ENCODE measurements at places on chromosomes 1 and 21. TPM values are rescaled to one million over a fixed set of nuclear protein-coding genes. Genes with fewer than 3 reads are reported as not detected.

DNA sequence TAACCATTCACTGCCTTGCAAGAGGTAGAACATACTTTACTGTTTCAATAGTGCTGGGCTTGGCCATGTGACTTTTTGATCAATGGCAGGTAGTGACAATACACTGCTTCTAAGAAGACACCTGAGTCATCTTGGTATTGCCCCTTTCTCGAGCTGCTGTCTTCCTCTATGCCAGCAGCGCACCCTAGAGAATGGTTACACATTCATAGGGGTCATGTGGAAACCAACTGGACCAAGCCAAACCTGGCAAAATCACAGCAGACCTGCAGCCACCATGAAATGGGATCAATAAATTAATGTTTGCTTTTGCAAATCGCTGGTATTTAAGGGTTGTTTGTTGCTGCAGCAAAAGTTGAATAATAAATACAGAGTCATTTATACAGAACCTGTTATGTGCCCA, 122.3 kb downstream of the GRIK1 start:
- DNase-seq = no peak

- DNase-seq = no peak
Observed at GRCh38 chr1:56439610-56440264, 139.6 kb downstream of the PLPP3 start.

GRCh38 chr1:169106921-169107602, 572 bp downstream of the ATP1B1 start:
- no peak for DNase-seq

GRCh38 chr1:161198194-161198896, 509 bp downstream of the ADAMTS4 start:
- no peak for DNase-seq

DNA sequence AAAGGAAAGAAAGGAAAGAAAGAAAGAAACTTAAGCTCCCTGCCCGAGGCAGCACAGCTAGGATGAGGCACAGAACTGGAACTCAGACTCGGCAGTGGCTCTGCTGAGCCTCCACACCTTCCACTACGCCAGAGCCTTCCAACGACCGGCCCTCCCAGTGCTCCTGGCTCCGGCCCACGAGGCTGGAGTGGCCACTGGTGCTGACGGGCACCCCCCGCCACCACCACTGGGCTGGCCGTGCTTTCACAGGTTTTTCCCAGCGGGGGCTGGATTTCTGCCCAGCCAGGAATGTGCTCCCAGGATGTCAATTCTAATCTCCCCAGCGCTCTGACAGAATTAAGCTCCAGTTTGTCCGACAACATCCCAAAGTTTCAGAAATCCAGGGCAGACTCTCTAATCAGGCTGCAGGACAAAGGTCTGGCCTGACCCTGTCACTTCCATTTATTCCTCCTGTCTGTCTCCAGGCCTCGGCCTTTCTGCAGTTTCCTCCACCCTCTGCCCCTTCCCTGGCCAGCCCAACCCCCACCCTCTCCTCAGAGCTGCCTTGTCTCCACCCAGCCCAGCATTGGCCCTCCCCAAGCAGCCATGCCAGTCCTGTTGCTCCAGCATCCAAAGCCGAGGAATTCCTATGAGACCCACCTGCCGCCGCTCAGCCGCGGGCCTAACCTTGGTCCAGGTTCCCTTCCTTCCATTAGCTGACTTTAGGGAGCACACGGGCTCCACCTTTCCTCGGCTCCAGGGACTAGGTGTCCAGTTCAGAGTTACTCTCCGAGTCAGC, 81.9 kb downstream of the CASZ1 start:
- DNase-seq = peak; percentile 25

- DNase-seq = no peak
Observed at GRCh38 chr1:67711855-67712212, 26.8 kb downstream of the GADD45A start.

DNA sequence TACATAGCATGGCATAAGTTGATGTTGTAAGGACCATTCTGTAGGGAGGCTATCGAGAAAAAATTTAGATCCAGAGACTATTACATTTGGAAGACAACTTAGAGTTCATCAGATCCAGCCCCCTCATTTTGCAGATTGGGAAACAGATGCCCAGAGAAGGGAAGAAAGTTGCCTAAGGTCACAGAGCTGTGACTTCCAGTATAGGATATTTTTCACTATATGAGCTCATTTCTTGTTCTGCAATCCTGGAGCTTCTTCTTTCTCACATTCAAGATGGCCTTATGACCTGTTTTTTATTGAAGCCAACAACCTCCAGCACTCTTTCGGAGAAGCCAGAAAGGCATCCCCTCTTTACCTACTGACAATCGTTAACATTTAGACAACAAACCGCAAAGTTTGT, 421.8 kb upstream of the PLXNA2 start:
- DNase-seq = no peak

GRCh38 chr1:221444346-221444745, 297.5 kb downstream of the DUSP10 start:
- DNase-seq = peak; percentile 25

- no peak for DNase-seq
Observed at GRCh38 chr1:30853350-30853749, 55.2 kb downstream of the SDC3 start.

DNA sequence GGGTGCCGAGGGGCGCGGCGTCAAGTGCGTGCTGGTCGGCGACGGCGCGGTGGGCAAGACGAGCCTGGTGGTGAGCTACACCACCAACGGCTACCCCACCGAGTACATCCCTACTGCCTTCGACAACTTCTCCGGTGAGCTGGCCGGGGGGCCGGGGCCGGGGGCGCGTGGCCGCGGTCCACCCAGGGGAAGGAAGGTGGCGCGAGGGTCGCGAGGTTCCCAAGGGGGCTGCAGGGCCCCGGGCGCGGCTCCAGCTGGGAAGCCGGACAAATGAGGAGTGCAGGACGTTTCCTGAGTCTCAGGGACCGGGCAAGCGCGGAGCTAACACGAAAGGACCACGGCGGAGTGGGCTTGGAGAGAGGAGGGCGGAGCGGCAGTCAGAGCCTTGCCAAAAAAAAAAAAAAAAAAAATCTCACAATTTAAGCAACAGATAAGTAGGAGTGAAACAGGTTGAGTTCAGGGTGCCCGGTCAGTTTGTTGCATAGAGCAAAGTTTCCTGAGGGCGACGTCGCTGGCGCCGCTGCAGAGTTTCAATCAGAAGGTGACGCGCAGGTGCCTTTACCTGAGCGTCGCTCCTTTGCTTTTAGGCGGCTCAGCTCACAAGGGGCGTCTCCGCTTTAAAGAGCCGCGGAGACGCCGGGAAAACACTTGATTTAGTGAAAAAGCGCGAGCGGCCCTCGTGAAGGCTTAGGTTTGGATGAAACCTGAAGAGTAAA, 750 bp downstream of the RHOU start:
- DNase-seq = no peak

GRCh38 chr1:212457740-212458338, 25.1 kb downstream of the NENF start:
- no peak for DNase-seq

GRCh38 chr1:107593501-107594209, 371.3 kb downstream of the VAV3 start:
- no peak for DNase-seq

- DNase-seq = no peak
Observed at GRCh38 chr1:33025180-33025569, 11.5 kb downstream of the AK2 start.

- DNase-seq = no peak
Observed at GRCh38 chr1:30253807-30254440, 469.5 kb downstream of the MATN1 start.

The FAM72B gene
- total RNA-seq = 2.9 TPM

The WRAP73 gene
- 15.5 TPM for total RNA-seq

The AP4B1 gene
- 14.9 TPM for total RNA-seq

The SLFNL1 gene
- total RNA-seq = 0.14 TPM

The IL20 gene
- not detected for total RNA-seq

The CCDC27 gene
- total RNA-seq = not detected

The FMO1 gene
- total RNA-seq = not detected

The SPRR2G gene
- not detected for total RNA-seq
